GM23248 (cell line): ENCODE measurements at places on chromosomes 12 and 14.
A peak's percentile ranks its signal among the peaks of the same experiment; 100 is the strongest.

- no peak for DNase-seq
These were observed 82.6 kb downstream of the CCDC92 start for GRCh38 chr12:123889848-123890535.

DNA sequence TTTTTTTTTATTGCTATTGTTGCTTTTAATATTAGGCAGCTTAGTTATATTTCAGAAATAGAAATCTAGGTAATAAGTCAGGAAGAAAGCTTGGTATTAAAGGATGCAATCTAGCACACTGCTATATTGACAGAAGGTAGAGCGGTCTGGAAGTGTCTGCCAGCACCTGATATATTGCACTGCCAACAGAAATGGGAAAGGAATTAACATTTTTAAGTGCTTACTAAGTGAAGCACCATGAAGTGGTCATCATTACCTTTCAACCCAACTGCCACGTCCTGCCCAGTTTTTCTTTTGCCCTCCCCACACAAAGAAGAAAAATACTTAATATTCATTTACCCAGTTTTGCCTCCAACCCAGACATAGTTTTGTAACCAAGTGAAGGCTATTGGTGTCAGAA, 163.5 kb downstream of the KITLG start:
- DNase-seq, result peak; percentile 60

- no peak for DNase-seq
These were observed 64.7 kb downstream of the GPR65 start for GRCh38 chr14:88069677-88070076.

DNA sequence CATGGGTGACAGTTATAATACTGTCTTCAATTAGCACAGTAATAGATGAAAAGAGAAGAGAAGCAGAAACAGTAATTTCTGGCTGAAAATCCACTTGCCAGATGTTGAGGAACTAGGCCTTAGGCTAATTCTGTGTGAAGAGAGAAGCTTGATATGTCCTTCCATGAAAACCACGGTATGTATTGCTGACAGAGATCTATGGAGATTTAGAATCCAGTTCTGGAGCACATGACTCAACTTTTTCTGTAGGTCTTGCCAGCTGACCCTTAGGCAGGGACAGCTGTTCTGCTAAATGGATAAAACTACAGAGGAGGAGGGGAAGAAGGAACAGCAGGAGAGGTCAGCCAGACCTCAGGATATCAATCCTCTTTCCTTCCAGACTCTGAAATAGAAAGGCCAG, 211.5 kb downstream of the PRKD1 start:
- peak; percentile 15 for DNase-seq

DNA sequence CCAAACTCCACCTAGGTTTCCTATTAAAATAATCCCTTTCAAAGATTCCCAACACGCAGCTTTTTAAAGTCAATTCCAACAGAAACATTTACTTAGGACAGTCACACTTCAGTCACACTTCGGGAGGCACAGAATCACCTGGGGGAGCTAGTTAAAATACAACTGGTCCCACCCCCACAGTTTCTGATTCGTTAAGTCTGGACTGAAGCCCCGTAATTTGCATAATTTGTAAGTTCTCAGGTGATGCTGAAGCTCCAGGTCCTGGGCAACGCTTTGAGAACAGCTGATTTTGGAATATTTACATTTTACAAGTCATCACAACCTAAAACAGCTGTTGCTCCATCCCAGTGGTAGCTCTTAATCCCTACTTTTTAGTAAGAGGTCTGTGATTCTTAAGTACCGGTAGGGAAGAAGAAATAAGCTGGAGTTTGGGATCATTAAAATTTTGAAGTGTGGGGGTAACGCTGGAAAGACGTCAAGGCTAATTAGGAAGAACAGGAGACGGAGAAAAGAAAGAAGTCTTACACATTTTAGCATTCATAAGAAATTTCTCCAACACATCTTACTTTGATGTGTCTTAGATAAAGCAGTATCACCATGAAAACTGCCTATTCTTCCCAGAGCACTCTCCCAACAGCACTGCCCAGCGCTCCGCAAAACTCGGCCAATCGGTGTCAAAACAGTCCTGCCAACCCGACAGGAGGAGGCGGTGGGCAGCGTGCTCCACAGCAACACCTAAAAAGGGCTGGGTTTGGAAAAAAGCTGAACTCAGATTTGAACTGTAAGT, 1.1 kb downstream of the IPO8 start:
- DNase-seq, result peak; percentile 71

GRCh38 chr14:54189333-54189732, 207.5 kb upstream of the CDKN3 start:
- no peak for DNase-seq
